AG09319 (cell line): ENCODE measurements at places on chromosomes 4 and X.
A peak's percentile ranks its signal among the peaks of the same experiment; 100 is the strongest.

GRCh38 chrX:95332530-95332929 lies 1352.1 kb upstream of the DIAPH2 start:
- DNase-seq = no peak

DNA sequence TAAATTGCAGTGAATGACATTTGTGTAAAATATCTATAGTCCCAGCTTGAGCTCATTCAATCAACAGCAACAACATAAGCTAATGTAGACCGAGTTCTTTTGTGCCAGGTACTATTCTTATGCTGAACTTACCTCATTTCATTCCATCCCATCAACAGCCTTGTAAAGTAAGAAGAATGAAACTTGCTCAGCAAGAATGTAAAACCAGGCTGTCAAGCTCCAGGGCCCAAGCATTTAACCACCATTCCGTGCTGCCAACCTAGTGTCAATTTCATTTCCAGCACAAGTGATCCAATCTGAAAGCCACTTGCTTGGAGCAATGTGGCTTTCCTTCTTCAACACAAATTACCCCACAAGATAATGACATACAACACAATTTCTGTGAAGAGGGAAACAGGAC lies 36.6 kb downstream of the RASSF6 start:
- DNase-seq = no peak

DNA sequence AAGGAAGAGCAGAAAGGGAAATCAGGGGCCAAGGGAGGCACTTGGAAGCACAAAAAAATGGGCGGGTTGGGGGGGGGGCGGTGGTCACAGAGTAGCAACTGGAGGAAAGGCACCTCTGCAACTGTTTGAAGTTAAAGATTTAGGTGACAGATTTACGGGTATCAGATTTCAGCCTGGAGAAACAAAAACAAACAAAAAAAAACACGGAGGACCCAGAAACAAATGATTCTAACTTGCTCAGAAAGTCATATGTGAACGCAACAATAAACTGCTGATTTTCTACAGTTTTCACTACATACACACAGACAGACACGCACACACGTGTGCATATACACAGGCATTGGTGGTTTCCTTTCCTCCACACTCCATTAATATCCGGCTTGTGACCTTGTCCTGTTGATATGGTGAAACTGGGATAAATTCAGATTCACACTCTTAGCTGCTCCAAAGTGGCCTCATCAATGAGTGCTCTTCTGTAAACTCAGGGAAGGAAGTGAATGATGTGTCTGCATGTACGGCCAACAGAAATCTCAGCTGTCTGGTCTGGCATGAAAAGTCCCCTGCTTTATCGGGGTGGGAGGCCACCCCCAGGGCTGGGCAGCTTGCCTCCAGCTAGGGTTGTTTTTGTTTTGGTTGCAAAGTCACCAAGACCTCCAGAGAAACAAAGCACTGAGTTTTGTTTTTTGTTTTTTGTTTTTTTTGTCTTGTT lies 54.3 kb downstream of the CHST7 start:
- no peak for DNase-seq

DNA sequence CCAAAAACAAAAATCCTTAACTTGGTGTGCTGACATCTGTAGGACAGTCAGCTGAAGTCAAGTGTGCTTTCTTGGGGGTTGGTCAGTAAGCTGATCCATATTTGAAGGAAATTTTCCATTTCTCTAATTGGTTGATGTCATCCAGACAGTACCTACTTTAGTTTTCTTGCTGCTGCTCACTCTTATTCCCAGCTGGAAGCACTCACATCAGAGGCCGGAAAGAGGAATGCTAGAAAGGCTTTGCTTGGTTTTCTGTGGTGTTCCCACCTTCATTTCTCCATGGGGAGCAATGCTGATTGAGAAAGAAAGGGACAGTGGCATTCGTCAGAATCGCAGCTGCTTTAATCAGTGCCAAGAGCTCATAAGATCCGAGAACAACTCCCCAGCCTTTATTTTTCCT lies 227.0 kb downstream of the C4orf33 start:
- DNase-seq = no peak

DNA sequence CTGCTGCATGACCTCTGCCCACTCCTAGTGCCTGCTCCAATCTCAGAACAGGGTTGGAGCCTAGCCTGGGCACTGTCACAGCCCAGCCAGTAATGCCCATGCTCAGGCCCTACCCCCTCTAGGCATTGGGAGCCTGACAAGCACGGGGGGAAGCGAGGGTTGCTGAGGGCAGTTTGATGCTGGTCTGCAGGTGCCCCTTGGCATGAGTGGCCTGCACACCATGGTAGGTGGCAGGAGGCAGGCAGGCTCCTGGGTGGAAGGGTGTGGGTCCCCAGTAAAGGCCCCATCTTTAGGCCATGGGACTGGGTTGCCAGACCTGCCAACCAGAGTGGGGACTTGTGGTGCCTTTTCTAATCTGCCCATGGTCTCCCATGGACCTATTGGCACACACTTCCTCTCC lies 72.1 kb upstream of the DCAF12L2 start:
- DNase-seq = no peak

GRCh38 chr4:115515772-115516171 lies 402.4 kb upstream of the NDST4 start:
- DNase-seq = no peak

DNA sequence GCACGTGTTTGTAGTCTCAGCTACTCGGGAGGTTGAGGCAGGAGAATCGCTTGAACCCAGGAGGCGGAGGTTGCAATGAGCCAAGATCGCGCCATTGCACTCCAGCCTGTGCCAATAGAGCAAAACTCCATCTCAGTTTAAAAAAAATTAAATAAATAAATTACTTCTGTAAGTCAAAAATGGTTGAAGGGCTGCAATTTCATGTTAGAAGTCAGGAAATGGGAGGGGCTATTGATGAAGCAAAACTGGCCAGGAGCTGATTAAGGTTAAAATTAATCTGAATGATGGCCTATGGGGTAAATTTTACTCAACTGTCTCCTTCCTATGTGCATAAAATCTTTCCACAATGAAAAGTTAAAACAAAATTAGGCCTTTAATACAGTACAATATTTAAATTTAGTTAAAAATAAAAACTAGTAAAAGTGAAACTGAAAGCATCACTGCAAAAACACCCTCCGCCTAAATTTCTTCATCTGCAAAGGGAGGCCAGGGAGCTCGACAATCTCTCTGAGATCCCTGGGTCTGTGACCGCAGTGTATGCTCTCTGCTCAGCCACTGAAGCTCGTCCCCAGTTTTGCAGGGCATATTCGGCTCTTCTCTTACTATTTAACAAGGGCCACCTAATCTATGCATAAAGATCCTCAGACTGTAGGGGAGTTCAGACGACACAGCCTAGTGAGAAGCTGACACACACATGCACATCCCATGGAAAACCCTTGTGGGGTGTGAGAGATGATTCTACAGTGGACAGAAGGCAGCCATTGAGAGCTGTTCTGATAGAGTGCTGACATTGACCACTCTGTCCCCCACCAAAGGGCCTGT lies 57.2 kb downstream of the IRF2 start:
- no peak for DNase-seq

- no peak for DNase-seq
Measured at GRCh38 chr4:99863804-99864203, 30.4 kb downstream of the LAMTOR3 start.

GRCh38 chrX:154712781-154713740 lies 37.8 kb downstream of the GAB3 start:
- DNase-seq = no peak

DNA sequence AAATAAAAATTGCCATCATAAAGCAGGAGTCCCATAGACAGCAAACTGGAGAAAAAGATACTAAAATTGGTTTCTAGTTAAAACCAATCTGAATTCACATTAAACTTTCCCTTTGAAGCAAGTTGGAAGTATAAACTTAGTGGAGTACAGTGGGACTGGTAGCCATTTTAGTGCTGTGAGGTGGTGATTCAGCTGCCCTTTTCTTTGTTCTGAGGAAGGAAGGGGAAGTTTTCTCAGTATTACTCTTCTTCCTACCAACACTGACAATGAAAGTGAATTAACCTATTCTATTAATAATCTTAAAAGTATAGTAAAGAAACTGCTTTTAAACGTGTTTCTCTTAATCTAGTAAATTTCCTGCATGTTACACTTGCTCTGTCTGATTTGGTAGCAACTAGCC lies 36.7 kb downstream of the SLC9A6 start:
- no peak for DNase-seq

DNA sequence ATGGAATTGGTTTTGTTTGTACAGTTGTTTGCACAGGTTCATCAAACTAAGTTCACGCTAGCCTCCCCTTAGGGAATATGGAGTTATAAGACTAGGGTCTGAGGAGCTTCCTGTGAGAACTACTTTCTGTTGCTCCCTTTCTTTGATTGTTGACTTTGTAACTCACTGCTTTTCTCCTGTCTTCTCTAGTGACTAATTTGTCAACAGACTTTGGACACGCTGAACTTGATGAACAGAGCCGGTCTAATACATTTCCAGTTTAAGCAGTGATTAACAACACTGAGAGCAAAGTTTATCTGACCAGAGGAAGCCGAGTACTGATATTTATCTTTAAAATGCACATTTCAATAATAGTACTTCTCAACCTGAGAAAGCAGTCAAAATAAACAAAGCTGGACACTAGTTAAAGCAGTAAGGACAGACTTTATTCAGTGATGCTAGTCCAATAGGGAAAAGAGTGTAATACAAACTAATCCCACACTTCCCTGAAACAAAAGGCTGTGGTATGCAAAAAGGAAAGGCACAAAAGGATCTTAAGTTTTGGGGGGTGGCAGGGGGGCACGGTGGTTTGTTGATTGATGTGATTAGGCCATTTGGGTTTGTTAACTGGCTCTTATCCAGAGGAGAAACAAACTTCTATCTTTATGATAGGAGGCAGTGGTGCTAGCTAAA lies 2.7 kb upstream of the NUDT9 start:
- DNase-seq = no peak

GRCh38 chr4:25343671-25344070 lies 31.1 kb downstream of the ZCCHC4 start:
- DNase-seq = no peak

GRCh38 chrX:53441531-53442321 lies 7.6 kb upstream of the HSD17B10 start:
- DNase-seq = peak; percentile 29
